A375 (cell line): ENCODE measurements at places on chromosomes 5 and 9. TPM values are rescaled to one million over a fixed set of nuclear protein-coding genes. Genes with fewer than 3 reads are reported as not detected.

LCN15 gene
- not detected in 2 replicates for total RNA-seq

PHF24 gene
- not detected in 2 replicates for total RNA-seq

AHRR gene
- 23.2 and 29.2 TPM in 2 replicates for total RNA-seq

MELK gene
- 44.6 and 46.8 TPM in 2 replicates for total RNA-seq
